ENCODE measurements at places on chromosomes 13 and 19. TPM values are rescaled to one million over a fixed set of nuclear protein-coding genes. Genes with fewer than 3 reads are reported as not detected.
A peak's percentile ranks its signal among the peaks of the same experiment; 100 is the strongest.

DNA sequence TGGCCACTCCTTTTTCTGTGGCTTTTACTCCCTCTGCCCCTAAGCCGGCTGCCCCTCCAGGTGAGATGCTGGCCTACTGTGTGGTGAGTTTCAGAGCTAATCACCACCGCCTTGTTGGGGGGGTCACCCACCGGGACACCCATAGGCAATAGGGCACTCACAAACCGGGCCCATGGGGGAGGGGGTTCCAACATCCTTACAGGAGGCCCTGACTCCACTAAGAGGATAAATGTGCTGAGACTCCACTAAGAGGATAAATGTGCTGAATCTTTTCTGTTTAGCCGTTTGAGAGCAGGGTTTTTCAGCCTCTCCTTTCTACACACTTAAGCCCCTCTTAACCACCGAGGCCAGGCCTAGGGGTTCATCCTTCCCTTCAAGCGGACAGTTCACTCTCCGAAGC, 73.7 kb downstream of the SLC15A1 start:
- no peak for DNase-seq

GRCh38 chr13:110109140-110109783, 197.7 kb downstream of the COL4A1 start:
- no peak for DNase-seq

- DNase-seq = no peak
Observed at GRCh38 chr19:47653856-47654255, 44.9 kb downstream of the BICRA start.

ETV2 gene
- total RNA-seq = 2.3 TPM

DNA sequence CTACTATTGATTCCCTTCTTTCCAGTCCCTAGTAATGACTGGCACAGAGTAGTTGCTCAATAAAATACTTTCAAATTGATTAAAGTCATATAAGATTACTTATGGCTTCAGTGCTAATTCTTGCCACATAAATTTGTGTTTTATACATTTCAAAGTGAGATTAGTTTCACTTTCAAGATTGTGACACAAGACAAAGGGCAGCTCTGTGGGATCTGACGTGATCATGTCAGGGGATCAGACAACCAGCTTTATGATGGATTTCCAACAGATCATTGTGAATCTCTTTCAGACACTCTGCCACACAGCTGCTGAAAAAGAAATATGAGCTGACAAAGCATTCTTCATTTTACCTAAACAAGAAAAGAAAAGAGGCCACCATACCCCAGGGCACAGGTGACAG, 73.4 kb upstream of the POMP start:
- DNase-seq = no peak

DNA sequence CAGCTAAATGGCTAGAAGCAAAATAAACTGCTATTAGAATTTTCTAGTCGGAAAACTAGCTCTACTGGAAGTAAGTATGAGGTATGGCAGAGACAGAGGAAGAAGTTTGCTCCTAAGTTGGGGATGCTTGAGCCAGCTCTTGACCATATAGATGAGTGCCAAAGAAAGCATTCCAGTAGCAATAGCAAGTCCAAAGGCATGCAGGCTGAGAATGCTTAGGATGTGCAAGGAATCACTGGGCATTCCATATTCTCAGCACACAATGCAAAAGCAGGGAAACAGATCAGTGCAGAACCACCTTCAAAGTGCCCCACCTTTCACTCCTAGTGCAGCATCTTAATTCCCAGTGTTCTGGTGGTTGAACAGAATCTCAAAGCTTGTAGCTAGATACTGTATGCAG, 32.9 kb downstream of the SERTM1 start:
- no peak for DNase-seq

GRCh38 chr19:29544656-29545360, 19.0 kb downstream of the VSTM2B start:
- no peak for DNase-seq

SMIM44 gene
- total RNA-seq = not detected

- no peak for DNase-seq
Observed at GRCh38 chr19:5844456-5845433, 5.2 kb upstream of the FUT6 start.

DNA sequence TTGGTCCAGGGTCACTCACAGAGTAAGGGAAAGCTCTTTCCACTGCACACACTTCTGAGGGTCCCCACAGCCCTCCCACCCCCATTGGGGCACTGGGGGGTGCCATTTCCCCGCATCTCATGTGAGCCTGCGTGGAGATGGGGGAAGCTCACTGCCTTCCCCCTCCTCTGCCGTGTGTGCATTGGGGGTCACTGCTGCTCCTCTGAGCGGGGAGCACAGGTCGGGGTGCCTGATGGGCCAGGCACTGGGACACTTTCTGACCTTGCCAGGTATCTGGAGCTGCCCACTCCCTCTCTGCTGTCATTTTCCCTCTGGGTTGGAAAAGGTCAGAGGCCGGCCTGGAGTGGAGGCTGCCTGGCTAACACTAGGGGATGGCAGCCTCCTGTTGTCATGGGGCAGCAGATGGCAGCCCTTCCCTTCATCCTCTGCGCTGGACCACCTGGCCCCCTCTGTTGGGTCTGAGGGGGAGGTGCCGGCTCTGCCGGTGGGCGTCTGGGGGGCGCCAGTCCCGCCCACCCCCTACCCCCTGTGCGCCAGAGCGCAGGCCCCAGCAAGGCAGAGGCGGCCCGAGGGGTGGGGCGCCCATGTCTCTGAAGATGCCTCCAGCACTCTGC, 9.1 kb downstream of the SSBP4 start:
- peak; percentile 7 for DNase-seq

DNA sequence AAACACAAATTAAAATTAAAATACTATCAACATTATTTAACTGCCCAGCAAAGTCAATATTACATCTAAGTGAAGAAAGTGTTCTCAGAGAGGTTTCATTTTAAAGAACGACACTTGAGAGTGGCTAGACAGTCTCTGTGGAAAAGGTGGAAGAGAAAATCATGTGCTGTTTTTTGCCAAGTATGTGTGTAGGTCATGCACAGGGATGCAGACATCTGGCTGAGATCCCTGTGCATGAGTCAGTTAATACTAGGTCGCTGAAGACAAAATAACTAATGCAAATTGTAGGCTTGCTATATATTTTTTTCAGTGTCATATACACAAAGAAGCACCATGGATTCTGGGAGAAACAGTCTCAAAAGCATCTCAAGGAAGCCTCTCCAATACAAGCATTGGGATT, 44.3 kb upstream of the ENOX1 start:
- DNase-seq = no peak

- DNase-seq = no peak
Observed at GRCh38 chr13:107203146-107203847, 635.4 kb upstream of the ARGLU1 start.

DNA sequence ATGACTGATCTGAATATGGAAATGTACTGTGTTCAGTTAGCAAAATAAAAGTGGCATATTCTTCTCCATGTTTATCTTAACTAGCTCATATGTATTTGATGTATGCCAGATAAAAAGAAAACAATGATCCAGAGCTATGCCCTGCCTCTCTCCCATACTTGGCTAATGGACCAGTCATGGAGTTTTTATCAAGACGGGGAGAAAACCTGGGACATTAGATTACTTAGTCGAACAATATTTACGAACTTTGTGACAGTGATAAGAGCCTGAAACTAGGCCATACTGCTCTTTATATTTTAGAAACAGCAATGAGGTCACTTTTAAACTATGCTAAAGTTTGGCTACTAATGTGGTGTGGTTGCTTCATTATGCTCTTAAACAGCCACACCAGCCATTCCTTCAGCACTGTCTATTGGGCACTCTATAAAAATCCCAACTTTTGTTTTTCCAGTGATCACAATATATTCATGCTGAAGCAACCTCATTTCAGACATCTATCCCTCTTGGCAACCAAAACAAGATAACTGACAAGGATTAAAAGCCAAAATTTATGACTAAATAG, 265.0 kb downstream of the FGF14 start:
- no peak for DNase-seq

GRCh38 chr13:33870046-33870668, 52.2 kb downstream of the RFC3 start:
- DNase-seq = no peak

ZNF433 gene
- 3.1 TPM for total RNA-seq

- no peak for DNase-seq
Observed at GRCh38 chr19:18086590-18087138, at the start of gene IL12RB1. IL12RB1 (minus strand) TSS chr19:18086934; CDS start chr19:18086823, 111 bp downstream.

CLDN10 gene
- not detected for total RNA-seq

ZNF763 gene
- 4.5 TPM for total RNA-seq

DNA sequence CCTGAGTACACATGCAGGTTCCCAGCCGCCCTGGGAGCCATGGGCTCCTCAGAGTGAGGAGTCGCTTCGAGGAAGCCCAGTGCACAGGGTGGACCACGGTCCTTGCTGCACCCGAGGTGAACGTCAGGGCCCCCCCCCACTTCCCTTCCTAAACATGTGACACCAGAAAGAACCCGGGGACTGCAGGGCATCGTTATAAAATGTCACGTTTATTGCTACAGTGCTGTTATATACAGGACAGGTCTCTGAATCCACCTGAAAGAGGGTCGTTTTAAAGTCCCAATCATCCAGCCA, 3.8 kb upstream of the UQCR11 start:
- no peak for DNase-seq

GRCh38 chr19:38862321-38863059, 12.7 kb upstream of the HNRNPL start:
- DNase-seq = peak; percentile 69

ADM5 gene
- 1.2 TPM for total RNA-seq

DNA sequence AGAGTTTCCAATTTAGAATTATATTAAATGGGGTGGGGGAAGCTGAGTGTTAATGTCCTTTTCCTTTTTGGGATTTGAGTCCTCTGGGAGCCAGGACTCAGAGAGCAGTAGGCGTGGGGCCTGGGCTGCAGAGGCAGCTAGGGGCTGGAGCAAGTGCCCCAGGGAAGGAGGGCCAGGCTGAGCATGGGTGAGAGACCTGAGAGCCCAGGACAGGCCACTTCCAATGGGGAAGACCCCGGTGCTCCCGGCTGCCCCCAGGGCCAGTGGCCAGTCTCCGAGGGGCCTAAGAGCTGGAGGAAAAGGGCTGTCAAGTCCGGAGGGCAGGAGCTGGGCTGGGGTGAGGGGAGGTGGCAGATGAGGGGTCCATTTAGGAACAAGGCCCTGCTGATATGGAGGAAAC, 371.5 kb downstream of the ZNF536 start:
- no peak for DNase-seq

BRD4 gene
- total RNA-seq = 28.0 TPM

Measured in adrenal gland (tissue), 19 donors.